ENCODE measurements at places on chromosomes 12 and 14. TPM values are rescaled to one million over a fixed set of nuclear protein-coding genes. Genes with fewer than 3 reads are reported as not detected.

The IL26 gene
- total RNA-seq, result 2.1 TPM

The DCAF11 gene
- 85.6 TPM for total RNA-seq

The NANOG gene
- not detected for total RNA-seq

- H3K4me3 ChIP-seq, result no peak overlapping the region
- no peak overlapping the region for H3K27ac ChIP-seq
- DNase-seq, result no peak
- no peaks in the 10 kb centered on the region for H3K4me1 ChIP-seq
- no peaks in the 10 kb centered on the region for H3K36me3 ChIP-seq
Observed at GRCh38 chr14:87628780-87629179, 364.2 kb downstream of the GALC start.

- no peaks in the 10 kb centered on the region for H3K4me1 ChIP-seq
- H3K27ac ChIP-seq, result no peak overlapping the region
- peaks cover 5% of the 10 kb centered on the region for H3K27me3 ChIP-seq
- no peak for DNase-seq
Observed at GRCh38 chr12:125988545-125988944, 923.3 kb downstream of the AACS start.

DNA sequence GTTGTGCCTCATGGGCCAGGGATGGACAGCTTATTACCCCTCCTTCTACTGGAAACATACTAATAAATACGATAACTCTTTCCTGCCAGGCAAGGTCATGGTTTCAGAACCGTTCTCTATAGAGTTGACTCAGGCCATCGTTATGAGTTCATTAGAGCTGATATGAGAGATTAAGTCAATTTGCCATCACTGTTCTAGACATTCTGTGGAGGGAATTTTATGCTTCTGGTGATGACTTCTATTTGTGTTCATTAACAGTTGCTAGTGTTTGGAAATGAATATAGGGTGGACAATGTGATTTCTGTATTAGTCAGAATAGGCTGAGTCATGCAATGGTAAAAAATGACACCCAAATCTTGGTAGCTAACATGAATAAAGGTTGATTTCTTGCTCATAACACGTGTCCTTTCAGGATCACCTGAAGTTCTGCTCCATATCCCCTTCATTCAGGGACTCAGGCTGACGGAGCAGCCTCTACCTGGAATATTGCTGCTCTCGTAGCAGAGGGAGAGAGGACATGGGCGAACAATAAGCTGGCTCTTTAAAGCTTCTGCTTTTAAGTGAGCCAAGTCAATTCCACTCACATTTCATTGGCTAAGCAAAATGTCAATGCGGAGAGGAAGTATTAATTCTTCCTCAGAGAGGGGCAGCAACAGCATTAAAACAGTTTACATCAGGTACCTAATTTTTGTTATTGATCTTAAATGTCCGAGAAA, 18.5 kb upstream of the TBPL2 start:
- no peaks in the 10 kb centered on the region for H3K36me3 ChIP-seq
- H3K4me1 ChIP-seq, result peaks cover 25% of the 10 kb centered on the region
- H3K4me3 ChIP-seq, result no peak overlapping the region
- H3K27ac ChIP-seq, result peak overlapping the region; percentile 38
- H3K27me3 ChIP-seq, result peaks cover 13% of the 10 kb centered on the region

- no peaks in the 10 kb centered on the region for H3K36me3 ChIP-seq
- no peak overlapping the region for H3K27ac ChIP-seq
- H3K4me3 ChIP-seq, result no peak overlapping the region
- peaks cover 5% of the 10 kb centered on the region for H3K27me3 ChIP-seq
Observed at GRCh38 chr14:58749066-58749669, 111.4 kb downstream of the DACT1 start.

DNA sequence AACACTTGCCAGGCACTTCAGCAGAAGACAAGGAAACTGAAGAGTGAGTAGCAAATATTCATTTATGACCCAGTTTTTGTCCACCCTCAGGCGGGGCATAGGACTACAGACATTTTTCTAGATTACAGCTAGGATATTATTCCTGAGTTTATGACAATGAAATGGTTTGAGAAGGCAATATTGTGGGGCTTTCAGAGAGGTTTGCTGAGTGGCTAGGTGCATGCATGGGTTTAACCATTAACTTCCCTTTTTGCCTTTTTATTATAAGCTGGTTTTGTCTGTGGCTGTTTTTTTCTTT, 104.0 kb upstream of the BCAT1 start:
- peak overlapping the region; percentile 91 for H3K4me3 ChIP-seq
- H3K4me1 ChIP-seq, result peaks cover 45% of the 10 kb centered on the region
- DNase-seq, result no peak

- H3K27me3 ChIP-seq, result no peaks in the 10 kb centered on the region
- H3K4me1 ChIP-seq, result no peaks in the 10 kb centered on the region
- DNase-seq, result peak; percentile 7
- H3K27ac ChIP-seq, result no peak overlapping the region
- no peak overlapping the region for H3K4me3 ChIP-seq
Observed at GRCh38 chr14:102731101-102731870, 46.0 kb upstream of the TRAF3 start.

- H3K4me1 ChIP-seq, result peaks cover 25% of the 10 kb centered on the region
- no peak overlapping the region for H3K4me3 ChIP-seq
- DNase-seq, result no peak
- peaks cover 1% of the 10 kb centered on the region for H3K36me3 ChIP-seq
- H3K27me3 ChIP-seq, result peaks cover 2% of the 10 kb centered on the region
Observed at GRCh38 chr12:32136404-32136803, 29.8 kb downstream of the BICD1 start.

DNA sequence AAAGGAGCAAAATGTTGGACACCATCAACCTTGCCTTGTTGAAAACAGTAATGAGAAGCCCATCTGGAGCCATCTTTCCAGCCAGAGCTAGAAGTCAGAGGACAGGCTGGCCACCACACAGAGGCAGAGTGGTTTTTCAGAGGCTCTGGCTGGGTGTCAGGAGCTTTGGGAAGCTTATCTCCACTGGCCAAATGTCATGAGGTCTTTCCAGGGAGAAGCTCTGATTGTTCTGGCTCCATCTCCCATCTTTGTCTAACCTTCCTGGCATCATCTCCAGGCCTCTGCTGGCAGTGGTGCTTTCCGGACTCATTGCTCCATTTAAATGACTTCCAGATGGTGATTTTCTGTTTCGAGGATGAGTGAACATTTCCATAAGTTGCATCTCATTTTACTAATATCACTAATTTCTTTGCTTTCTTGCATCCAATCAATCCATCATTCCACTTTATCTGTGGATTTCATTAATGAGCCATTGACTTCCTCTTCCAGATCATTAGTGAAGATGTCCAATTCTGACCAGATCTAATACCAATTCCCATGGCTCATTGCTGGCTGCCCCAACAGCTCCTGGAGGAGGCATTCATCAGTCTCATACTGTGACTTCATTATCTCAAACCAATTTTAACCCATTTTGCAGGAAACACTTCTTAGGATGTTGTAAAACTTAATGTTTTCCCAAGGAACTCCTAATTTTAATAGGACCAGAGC, 35.3 kb upstream of the TMTC1 start:
- H3K4me1 ChIP-seq, result no peaks in the 10 kb centered on the region
- H3K27ac ChIP-seq, result no peak overlapping the region
- no peaks in the 10 kb centered on the region for H3K36me3 ChIP-seq
- no peaks in the 10 kb centered on the region for H3K27me3 ChIP-seq

GRCh38 chr14:89085231-89085731, 260.8 kb downstream of the TTC8 start:
- DNase-seq, result no peak
- H3K36me3 ChIP-seq, result no peaks in the 10 kb centered on the region
- H3K4me3 ChIP-seq, result no peak overlapping the region
- H3K27ac ChIP-seq, result no peak overlapping the region
- H3K4me1 ChIP-seq, result no peaks in the 10 kb centered on the region

DNA sequence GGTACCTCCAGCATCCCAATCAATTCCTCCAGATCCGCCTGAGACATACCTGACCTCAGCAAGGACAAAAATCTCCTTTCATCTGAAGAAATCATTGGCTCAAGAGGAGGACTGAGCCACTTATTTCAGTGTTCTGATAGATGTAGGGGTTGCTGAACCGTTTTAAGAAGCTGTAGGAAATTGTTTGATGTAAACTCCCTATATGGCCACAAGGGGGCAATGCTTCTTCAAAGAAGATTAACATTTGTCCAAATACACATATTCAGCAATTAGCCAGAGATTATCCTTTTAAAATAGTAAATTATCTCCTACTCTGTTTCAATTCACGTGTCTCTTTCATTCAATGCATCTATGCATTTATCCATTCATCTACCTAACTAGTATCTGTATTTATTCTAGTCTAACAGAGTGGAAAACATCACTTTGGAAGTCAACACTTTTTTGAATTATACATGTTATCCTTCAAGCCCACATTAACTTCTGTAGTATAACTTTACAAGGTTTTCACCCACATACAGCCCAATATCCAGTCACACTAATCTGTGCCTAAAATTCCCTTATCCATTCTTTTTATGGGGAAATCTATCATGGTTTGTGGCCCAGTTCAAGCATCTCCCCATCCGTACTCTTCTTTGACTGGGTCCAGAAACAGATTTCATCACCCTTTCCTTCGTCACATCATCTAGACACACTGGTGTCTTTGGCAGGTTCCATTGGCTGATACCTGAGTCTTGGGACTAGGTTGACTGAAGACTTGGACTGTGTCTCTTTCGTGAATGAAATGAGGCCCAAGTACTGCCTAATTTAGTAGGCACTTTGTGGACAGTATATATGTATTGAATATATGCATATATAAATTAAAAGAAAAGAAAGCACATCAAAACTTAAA, 411.0 kb upstream of the OR4E1 start:
- peaks cover 22% of the 10 kb centered on the region for H3K4me1 ChIP-seq
- peak overlapping the region; percentile 56 for H3K4me3 ChIP-seq

GRCh38 chr14:33979613-33980276, 28.9 kb upstream of the EGLN3 start:
- H3K27ac ChIP-seq, result no peak overlapping the region
- H3K4me3 ChIP-seq, result no peak overlapping the region
- H3K4me1 ChIP-seq, result no peaks in the 10 kb centered on the region
- DNase-seq, result no peak

DNA sequence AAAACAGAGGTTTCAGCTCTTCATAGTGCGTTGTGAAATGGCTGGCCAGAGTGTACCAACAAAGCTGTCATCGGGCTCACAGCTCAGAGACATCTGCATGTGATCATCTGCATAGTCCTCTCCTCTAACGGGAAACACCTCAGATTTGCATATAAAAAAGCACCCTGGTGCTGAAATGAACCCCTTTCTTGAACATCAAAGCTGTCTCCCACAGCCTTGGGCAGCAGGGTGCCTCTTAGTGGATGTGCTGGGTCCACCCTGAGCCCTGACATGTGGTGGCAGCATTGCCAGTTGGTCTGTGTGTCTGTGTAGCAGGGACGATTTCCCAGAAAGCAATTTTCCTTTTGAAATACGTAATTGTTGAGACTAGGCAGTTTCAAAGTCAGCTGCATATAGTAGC, 14.3 kb upstream of the PAPLN start:
- no peak overlapping the region for H3K4me3 ChIP-seq
- peaks cover 32% of the 10 kb centered on the region for H3K36me3 ChIP-seq
- DNase-seq, result peak; percentile 76
- peaks cover 23% of the 10 kb centered on the region for H3K4me1 ChIP-seq
- no peaks in the 10 kb centered on the region for H3K27me3 ChIP-seq
- peak overlapping the region; percentile 77 for H3K27ac ChIP-seq

DNA sequence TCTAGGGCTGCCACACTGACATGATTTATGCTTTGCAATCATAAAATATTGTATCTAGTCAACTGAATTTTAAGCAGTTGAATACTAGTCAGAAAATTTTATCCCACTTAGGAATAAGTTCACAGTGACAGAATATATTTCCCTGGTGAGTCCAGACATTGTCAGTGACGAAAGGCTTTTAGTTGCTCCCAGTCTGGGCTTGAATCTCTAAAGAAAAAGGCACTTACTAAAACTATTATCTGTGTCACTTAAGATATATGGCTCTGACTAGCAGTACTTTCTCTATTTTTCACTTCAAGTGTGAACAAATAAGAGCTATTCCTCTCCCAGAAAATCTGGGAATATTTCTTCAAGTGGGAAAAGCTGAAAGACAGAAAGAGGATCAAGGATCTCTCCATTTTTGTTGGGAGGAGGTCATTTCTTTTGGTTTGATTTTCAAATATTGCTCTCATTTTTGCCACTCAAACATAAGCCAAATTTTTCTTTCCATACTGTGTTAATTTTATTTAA, 1262.3 kb upstream of the USP15 start:
- H3K27ac ChIP-seq, result no peak overlapping the region
- H3K36me3 ChIP-seq, result no peaks in the 10 kb centered on the region
- no peak overlapping the region for H3K4me3 ChIP-seq
- DNase-seq, result no peak
- no peaks in the 10 kb centered on the region for H3K4me1 ChIP-seq
- no peaks in the 10 kb centered on the region for H3K27me3 ChIP-seq

GRCh38 chr12:22467190-22467589, 77.2 kb downstream of the C2CD5 start:
- no peak overlapping the region for H3K4me3 ChIP-seq
- H3K4me1 ChIP-seq, result no peaks in the 10 kb centered on the region
- peaks cover 11% of the 10 kb centered on the region for H3K36me3 ChIP-seq
- H3K27me3 ChIP-seq, result no peaks in the 10 kb centered on the region
- DNase-seq, result no peak

- H3K36me3 ChIP-seq, result peaks cover 19% of the 10 kb centered on the region
- H3K4me1 ChIP-seq, result peaks cover 48% of the 10 kb centered on the region
- H3K27ac ChIP-seq, result peak overlapping the region; percentile 16
- DNase-seq, result no peak
- H3K4me3 ChIP-seq, result no peak overlapping the region
Observed at GRCh38 chr12:57483466-57483865, 3.8 kb upstream of the ARHGAP9 start.

DNA sequence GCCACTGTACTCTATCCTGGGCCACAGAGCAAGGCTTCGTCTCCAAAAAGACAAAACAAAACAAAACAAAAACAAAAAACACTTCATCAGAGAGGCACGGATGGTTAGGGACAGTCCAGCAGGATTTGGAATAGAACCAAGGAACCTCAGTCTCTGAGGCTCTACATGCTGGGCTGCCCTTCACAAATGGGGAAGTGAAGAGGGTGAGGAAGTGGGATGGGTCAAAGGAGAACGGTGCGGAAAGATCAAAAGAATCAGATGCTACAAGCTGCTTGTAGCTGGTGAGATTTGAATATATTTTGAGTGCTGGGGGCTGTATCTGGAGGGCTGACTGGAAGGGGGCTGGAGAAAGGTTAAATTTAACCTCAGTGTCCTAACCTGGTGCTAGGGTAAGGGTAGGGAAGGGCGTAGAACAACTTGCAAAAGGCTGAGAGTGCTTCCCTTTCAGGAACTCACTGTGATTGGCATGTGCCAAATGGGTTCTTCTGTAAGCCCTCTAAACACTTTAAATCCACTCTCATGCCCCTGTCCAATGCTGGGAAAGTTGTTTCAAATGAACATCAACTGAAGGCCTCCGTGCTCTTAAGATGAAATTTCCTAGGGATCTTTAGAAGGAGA, 4.6 kb downstream of the FOXJ2 start:
- peaks cover 59% of the 10 kb centered on the region for H3K4me1 ChIP-seq
- H3K27me3 ChIP-seq, result no peaks in the 10 kb centered on the region
- DNase-seq, result no peak
- peak overlapping the region; percentile 13 for H3K4me3 ChIP-seq

Data from activated CD4-positive, alpha-beta memory T cell treated with anti-CD3 and anti-CD28 coated beads for 36 hours (primary cell).